ENCODE measurements at places on chromosomes 11 and 22.

- no peak for DNase-seq
These were observed 1.5 kb downstream of the VPREB3 start for GRCh38 chr22:23752750-23753149.

DNA sequence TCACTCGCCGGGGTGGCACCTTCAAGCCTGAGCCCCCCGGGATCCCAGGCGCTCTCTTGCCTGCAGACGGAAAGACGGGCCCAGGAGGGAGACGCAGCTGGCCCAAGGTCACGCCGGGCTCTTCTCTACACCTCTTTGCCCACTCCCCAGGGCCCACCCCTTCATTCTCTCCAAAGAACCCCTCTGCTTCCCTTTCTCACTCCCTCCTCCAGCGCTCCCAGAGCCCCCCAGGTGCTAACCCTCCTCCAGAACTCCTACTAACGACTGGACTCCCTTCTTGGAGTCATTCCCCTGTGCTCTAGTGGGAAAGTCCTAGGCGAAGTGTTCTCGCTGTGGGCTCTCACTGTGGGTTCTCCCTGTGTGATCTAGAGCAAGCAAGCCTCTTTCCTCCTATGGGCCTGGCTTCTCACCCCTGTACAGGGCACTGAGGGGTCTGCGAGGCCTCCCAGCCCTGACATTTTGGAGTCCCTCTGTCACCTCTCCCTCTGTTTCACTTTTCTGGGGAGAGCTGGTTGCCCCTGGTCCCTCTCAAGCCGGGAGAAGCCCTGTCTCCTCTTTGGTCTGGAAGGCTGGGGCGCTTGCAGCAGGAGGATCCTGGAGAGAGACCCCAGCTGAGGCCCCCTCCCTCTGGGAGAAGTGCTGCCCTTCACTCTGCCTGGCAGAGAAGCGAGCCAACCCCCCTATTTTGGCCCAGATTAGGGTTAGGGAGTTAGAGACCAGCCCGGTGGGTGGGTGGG, 858 bp downstream of the OAF start:
- DNase-seq = no peak

- DNase-seq = no peak
These were observed 31.5 kb downstream of the PTPRJ start for GRCh38 chr11:48011798-48012391.

DNA sequence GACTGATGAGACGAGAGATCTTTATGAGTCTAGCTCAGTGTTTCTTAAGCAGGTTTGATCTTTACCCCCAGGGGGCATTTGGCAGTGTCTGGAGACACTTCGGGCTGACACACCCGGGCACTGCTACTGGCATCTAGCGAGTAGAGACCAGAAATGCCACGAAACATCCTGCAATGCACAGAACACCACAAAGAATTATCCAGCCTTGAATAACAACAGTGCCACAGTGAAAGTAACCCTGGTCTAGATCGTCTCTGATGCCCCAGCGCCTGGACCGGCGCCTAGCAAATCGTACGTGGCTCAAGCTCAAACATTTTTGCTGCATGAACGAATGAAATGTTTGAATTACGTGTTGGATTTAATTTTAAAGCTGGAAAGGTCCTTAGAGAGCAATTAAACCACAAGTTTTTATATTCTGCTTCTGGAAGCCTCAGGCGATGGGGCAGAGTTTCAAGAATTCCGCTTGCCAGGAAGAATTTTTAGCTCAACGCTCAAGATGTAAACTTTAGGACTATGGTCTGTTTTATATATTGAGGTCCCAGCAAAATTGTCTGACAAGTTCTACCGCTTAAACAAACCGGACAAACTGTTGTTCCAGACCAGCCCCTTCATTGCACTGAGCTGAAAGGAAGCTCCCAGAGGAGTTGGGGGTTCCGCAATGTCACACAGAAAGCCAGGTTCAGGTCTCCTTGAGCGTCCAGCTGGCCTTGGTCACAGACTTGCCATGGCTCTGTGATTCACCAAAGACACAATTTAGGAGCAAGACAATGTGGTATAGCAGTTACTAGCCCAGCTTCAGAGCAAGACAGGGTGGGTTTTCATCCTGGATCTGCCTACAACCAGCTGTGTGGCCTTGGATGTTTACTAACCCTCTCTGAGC, 44.2 kb upstream of the SMTN start:
- DNase-seq = no peak

DNA sequence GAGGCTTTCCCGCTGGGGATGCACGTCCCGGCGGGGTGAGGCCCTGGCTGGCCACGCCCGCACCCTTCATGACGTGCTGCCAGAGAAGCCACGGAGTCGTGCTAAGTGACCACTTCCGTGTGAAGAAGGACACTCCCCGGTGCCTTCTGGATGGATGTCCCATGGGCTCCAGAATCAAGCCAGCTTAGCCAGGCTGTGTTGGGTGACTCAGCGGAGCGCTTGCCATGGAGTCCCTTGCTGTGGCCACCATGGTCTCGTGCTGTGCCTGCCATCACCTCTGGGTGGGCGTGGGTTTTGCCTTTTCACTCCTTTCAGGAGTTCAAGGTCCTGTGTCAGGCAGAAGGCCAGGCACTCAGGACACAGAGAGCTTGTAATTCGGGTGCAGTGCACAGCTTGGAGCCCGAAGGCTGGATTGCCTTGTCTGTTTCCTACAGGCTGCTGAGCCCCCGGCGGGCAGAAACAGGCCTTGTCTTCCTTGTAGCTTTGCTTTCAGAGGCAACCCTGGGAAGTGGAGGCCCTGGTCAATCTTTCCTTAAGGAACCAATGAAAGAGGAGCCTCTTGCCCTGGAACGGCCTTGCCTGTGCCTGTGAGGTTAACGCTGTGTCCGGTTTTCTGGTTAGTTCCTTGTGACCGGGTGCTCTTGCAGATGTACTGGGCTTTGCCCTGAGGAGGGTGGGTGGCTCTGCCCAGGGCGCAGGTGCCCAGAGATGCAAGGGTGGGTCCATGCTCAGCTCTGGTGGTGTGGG, 268.6 kb downstream of the TBC1D22A start:
- DNase-seq = no peak

DNA sequence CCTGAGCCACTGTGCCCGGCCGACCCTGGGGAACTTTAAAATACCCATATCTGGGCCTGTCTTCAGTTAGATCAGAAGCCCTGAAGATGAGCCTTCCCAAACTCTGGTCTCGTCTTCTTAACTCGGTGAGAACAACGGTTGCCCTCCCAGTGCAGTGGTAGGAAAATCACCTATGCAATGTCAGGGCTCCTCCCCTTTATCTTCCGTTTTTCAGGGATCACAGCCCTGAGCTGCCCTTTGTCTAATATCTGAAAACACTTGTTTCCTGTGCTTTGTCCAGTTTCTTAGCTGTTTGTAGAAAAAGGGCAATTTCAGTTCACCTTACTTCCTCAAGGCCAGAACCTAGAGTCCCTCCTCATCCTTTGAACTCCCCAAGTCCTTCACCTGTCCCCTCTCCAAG, 9.4 kb downstream of the DRAP1 start:
- no peak for DNase-seq

- no peak for DNase-seq
These were observed 228.4 kb downstream of the BLID start for GRCh38 chr11:121887569-121887968.

DNA sequence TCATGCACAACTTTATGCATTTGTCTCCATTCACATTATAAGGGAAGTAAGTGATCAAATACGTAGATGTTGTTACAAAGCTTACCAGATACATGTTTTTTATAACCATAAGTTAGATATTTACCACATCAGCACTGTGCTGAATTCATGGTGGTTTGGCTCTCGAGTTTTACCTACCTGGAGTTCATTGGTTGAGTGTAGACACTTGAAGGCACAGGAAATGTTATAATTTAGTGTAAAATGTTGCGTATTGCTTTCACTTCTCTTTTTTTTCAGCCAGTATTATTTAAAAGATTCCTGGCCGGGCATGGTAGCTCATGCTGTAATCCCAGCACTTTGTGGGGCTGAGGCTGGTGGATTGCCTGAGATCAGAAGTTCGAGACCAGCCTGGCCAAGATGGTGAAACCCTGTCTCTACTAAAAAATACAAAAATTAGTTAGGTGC, 53.1 kb upstream of the GRK2 start:
- no peak for DNase-seq

DNA sequence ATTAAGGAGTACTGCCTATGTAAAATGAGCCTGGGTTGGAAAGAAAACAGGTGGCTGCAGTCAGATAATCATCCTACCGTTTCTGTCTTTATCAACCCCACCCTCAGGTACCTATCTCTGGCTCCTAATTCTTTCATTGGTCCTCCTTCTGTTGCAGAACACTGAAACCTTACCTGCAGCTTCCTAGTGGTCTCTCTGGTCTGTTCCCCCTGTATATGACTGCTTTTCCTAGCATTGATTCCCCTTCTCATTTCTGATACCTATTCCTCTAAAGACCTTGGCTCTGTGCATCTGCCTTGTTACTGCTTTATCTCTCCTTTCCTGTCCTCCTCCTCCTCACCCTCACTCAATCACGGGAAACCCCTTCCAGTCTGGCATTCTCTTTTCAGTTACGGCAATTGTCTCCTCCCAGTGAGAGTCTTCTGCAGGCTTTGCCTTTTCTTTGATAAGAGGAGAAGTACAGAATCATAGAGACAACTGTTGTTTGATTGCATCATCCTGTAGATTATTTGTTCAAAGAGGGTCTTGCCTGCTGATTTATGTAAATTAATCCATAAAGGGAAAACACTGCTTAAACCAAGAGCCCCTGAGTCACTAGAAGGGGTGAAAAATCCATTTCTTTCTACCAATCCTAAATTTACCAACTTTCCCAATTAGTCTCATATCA, 301.2 kb downstream of the AASDHPPT start:
- DNase-seq = no peak

DNA sequence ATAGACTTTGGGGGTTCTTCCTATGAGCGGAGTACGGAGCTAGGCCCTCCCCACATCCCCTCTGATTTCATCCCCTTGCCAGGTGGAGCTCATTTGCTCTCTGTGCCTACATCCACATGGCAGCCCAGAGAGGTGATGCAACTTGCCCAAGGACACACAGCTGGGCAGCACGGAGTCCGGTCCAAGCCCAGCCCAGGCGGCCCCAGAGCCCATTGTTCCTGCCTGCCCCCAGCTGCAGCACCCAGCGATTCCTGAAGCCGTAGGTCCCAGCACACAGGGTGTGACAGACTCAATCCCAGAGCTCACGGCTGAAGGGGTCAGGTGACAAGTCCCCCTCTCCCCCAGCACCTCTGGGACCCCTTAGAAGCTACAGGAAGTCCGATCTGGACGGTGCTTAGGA, 22.2 kb upstream of the RFPL3 start:
- no peak for DNase-seq

GRCh38 chr22:24920029-24920428, 26.5 kb downstream of the LHFPL7 start:
- no peak for DNase-seq

DNA sequence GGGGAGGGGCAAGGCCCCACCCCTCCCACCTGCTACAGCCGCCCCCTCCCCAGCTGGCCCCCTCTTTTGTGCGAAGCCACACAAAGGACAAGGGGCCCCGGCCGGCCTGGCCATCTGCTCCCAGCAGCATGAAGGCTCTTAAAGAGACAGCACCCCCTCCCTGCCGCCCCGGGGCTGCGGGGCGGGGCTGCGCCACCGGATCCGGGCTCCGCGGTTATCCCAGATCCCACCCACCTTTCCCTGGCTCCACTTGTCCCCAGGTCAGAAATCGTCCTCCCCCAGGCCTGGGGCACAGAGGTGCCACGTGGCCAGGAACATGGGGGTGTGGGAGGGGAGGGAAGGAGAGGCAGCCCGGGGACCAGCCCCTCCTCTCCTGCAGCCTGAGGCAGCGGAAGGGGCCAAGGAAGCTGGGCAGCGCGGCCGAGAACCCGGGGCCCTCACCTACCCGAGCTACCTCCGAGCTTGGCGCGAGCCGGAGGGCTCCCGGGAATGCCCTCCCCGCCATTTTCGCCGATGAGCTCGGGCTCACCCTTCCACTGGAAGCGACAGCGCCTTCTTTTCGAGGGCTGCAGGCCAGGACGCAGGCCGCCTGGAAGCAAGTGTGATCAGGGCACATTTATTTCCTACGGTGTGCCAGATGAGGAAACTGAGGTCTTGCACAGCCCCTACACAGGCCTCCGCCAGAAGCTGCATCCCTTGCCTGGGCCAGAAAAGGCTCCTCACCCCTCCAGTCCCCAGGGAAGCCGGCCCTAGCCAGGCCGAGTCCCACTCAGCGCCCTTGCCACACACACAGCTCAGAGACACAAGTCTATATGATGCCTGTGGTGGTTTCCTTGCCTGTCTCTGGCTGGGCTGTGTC, 2.5 kb upstream of the RCOR2 start:
- DNase-seq = no peak

GRCh38 chr11:11577251-11577855, 44.5 kb downstream of the GALNT18 start:
- DNase-seq = no peak

DNA sequence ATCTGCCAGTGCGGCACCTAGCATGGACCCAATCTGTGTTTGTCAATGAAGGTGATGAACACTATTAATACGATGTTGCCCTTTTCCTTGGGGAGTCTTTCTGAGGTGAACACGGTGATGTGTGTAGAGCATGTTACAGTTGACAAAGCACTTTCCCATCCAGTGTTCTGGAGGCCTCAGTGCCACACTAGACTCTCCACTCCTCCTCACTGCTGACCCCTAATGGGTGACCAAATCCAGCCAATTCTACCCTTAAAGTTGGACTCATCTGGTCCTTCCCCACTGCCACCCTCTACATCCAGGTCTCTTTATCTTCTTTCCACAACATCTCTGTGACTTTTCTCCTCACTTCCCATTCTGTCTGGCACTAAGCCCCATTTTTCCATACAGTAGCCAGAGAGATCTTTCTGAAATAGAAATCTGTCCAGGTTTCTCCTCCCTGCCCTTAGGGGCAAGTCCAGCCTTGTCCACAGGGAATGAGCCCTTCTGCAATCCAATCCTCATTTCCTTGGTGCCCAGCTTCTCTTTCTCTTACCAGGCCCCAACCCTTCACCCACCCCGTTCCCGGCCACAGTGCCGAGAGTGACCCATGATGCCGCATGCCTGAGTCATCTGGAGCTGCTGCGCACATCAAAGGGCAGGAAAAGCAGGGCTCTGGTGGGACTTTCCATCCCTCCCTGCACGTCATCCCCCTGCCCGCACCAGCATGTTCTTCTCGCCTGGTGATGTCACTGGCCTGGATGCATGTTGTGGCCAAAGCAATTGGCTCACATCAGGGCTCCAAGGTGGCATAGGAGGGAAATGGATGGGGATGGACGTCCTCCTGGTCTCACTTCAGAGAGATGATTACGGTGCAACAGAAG, 64.2 kb downstream of the RASSF10 start:
- no peak for DNase-seq

GRCh38 chr11:104570078-104570701, 328.1 kb downstream of the CASP12 start:
- DNase-seq = no peak

- no peak for DNase-seq
These were observed 6.4 kb downstream of the MMP12 start for GRCh38 chr11:102868339-102868738.

DNA sequence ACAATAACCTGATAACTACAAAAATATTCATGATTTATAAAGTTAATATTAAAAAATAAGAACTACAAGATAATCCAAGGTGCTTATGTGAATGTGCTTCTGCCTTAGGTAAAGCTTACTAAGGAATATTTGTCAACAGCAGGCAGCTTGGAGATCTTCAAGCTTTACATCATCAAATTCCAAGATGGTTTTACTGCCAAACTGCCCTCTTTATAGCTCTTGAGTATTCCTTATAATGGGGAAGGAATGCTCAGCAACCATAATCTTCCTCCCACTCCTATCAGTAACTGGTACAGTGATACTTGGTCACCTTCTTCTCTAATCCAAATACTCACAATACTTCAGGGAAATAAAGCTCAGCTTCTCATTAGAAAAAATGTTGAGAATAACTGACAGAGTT, 30.1 kb downstream of the SBF2 start:
- no peak for DNase-seq
